NCI-H69 (cell line): ENCODE measurements at places on chromosomes 12 and 14.

GRCh38 chr14:102659797-102660196, 67.3 kb downstream of the RCOR1 start:
- no peak for DNase-seq

GRCh38 chr12:42360747-42361403, 34.9 kb downstream of the PPHLN1 start:
- no peak for DNase-seq

DNA sequence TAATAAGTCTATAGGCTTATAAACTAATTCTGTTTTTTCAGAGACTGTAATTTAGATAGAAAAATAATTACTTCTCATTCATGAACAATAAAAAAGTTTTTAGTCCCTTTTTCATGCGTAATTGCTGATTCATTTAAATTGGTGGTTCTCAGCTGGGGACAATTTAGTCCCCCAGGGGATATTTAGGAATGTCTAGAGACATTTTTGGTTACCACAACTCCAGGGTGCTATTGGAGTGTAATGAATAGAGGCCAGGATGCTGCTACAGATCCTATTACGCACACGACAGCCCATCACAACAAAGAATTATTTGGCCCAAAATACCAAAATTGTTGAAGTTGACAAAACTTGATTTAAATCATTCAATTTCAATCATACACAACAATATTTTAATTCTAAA, 22.8 kb upstream of the VCPKMT start:
- peak; percentile 20 for DNase-seq

DNA sequence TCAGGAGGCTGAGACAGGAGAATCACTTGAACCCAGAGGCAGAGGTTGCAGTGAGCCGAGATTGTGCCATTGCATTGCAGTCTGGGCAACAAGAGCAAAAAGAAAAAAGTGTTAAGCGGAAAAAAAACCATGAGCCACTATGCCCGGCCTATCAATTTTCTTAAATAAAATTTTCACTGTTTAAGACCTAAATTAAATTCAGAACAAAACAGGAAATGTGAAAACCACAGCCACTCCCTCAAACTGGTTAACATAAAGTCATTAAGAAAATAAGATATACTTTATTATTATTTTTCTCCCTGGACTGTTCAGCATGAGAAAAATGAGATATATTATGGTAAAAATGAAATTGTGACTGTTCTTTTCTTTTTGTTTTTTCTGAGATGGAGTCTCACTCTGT, 44.6 kb upstream of the GCH1 start:
- DNase-seq = no peak

DNA sequence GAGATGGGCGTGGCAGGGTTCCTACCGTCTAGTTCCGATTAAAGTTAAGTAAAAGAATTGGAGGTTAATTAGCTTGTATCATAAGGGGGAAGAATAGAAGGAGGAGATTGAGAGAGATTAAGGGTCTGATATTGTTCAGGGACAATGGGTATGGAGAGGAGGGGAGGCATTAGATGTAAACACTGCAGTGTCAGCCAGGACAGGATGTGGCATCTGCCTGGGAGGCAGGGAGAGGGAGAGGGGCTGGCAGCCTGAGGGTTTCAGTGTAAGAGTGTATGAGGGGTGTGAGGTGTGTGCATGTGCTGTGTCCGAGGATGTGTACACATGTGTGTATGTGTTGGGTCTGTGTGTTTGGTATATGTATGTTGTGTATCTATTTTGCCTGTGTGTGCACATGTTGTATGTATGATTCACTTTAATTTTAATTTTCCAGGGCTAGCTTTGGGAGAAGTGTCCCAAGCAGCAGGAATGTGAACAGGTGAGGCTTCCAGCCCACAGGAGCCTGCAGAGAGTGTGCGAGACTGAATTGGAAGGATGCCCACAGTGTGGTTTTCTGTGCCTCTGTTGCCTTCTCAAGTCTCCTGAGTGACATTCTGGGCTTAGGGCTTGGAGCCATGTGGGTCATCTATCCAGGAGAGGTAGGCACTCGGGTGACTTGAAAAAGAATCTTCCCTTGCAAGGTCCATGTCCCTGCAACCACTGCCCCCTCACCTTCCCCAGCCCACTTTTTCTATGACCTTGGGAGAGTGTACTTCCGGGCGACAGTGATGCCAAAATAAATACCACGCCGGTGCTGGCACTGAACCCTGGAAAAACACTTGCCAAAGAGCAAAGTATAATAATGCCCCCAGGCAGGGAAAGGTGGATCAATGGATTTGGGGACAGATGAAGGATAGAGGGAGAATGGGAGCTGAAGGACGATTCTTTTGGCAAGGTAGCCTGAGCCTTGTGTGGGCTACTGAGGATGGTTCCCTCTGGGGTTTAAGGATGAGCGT, 36.8 kb upstream of the DCD start:
- DNase-seq = peak; percentile 32

DNA sequence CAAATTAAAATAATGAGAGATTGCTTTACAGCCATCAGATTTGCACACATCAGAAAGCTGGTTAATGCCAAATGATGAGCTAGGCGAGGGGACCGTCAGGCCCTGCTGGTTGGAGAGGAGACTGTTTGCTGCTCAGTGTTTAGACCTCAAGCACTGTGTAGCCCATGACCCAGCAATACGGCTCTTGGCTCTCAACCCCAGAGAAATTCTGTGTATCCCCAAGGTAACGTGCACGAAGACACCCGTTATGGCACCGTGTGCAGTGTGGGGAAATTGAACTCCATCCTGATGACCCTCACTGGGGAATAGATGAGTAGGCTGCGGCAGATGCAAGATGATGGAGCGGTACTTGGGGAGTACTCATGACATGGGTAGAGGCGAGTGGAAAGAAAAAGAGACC, 55.7 kb downstream of the EID3 start:
- DNase-seq = no peak

- DNase-seq = peak; percentile 76
Measured at GRCh38 chr12:82627799-82628198, 58.9 kb upstream of the TMTC2 start.

- DNase-seq = no peak
Measured at GRCh38 chr14:102058146-102058545, 28.7 kb downstream of the HSP90AA1 start.

DNA sequence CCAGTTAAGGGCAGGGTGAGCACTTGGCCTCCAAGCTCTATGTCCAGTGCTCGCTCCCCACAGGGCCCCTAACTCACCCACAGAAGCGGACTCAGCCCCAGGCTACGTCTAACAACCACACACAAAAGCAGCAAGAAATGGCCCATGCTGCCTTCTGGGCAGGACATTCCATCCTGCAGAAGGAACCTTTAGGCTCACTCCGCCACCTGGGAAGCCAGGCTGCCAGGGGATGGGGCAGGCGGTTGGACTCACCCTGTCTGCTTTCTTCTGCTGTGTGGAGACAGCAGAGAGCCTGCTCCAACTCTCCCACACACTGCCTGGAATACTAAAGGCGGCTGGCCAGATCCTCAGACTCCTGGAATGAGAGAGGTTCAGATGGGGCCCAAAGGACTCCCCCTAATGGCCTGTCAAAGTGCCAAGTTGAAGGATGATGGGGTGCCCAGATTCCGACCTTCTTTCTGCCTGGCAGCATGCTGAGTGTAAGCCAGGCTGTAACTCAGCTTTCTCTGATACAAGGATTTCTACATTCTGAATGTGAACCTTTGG, 27.7 kb upstream of the BLTP3B start:
- no peak for DNase-seq

DNA sequence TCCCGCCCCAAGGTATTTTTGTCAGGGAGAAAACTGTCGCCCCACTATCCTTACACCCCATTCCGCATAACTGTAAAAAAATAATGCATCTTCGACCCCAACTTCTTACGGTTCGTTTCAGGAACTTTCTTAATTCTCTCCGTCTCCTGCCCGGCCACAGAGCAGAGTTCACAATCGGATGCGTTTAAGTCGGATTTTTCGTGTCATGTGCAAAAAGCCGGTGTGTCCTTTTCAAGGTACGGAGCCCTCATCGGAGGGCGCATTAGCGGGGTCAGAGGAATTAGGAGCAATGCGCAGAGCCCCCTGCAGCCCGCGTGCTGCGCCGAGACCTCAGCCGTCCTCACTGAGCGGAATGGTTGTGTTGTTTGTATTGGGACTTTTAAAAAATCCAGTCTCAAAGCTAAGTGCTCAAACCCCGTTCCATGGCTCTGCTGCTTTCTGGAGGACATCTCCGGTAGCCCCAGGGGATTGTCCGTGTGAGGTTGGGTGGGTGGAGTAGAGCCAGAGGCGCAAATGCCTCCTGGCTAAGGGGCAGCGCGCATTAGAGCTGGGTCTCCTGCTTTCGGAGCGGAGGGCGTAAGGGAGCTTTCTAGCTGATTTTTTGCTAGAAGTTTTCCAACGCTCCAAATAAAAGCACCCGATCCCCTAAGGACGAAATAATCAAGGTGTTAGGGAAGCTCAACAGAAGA, 3.9 kb upstream of the GSC start:
- DNase-seq = no peak

DNA sequence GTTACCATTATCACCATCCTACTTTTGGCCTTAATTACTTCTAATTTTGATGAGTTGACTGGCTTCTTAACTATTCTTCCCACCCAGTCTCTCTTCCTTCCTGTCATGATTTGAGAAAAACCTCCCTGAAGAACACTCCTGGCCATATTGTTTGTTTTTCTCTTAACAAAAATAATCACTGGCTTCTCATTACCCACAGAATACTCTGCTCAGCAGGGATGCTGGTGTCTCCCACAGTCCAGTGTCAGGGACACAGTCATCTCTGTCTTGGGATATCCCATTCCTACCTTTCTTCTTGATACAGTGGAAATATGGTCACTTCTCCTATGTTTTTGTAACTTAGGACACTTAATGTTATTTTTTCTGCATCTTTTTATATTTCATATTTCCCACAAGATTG, 103.7 kb downstream of the SRGAP1 start:
- DNase-seq = peak; percentile 77

DNA sequence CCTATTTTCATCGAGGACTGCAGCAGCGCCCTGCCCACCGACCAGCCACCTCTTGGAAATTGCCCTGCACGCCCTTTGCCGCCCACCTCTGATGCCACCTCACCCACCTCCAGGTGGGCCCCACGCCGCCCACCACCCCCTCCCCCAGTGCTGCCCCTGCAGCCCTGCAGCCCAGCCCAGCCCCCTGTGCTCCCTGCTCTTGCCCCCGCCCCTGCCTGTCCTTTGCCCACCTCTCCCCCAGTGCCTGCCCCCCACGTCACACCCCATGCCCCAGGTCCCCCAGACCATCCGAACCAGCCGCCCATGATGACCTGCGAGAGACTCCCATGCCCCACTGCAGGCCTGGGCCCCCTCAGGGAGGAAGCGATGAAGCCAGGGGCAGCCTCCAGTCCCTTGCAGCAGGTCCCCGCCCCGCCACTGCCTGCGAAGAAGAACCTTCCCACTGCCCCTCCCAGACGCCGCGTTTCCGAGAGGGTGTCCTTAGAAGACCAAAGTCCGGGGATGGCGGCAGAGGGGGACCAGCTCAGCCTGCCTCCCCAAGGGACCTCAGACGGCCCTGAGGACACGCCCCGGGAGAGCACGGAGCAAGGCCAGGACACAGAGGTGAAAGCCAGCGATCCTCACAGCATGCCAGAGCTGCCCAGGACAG, 96.5 kb downstream of the LGMN start:
- DNase-seq = no peak

DNA sequence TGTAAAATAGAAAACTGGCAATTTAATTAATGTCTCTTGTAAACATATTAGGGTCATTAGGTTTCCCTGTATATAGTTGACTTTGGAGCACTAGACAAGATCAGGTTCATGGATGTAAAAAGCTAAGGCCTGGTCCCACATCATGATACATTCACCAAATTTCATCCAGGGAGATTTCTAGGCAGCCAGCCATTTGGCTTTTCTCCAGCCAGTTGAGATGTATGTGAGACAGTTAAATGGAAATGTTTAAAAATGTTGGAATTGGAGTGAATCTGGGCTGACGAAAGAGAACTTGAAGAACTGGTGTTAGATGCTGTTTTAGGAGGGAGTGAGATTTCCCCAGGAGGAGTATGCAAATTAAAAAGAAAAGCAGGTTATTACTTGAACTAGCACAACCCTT, 41.8 kb upstream of the CLEC14A start:
- DNase-seq = peak; percentile 24

- no peak for DNase-seq
Measured at GRCh38 chr14:20723488-20723887, 22.2 kb upstream of the EDDM3A start.

DNA sequence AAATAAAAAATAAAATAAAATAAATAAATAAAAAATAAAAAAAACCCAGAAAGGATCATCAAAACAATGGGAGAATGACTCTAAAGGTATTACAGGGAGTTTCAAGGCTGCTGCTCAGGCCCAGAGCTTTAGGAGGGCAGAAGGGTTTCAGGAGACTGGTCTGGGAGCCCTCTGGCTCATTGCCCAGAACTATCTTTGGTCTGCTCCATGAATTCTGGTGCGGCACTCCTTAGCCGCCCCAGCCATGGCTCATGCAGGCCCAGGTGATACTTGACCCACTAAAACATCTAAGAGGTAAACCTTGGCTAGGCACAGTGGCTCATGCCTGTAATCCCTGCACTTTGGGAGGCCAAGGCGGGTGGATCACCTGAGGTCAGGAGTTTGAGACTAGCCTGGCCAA, 14.7 kb upstream of the TMED10 start:
- DNase-seq = no peak

DNA sequence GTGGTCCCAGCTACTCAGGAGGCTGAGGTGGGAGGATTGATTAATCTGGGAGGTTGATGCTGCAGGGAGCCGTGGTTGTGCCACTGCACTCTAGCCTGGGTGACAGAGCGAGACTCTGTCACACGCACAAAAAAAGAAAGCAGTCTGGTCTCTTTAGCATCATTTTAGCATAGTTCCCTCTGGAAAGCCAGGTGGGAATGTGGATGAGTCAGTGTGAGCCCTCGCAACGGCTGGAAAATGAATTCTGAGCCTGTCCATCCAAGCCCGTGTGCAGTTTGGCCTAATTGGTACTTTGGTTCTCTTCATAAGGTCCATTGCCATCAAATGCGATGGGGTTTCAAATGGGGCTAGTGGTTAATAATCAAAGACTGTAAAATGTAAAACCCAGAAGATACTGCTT, 2.4 kb downstream of the MYL2 start:
- DNase-seq = no peak
